ENCODE measurements at places on chromosomes 13 and 19. TPM values are rescaled to one million over a fixed set of nuclear protein-coding genes. Genes with fewer than 3 reads are reported as not detected.

DNA sequence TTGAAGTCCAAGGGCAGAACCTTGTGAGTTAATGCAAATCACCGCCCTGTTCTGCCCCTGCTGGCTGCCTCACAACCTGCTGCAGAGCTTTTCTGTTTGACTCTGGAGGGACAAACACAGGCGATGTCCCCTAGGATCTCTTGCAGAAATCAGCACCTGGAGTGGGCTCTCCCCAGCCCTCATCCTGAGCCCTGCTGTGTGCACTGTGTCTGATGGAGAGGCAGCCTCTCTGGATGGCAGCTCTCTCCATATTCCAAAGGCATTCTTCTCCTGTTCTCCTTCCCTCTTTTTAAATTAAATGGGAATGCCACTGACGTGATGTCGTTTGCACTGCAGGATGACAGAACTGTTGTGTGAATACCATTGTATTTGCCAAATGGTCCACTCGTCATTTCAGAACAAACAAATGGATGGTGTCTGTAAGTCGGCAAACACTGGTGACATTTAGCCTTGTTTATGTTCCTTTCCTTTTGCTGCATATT lies 184.1 kb downstream of the ZNF536 start:
- DNase-seq = no peak

GRCh38 chr19:1671716-1672037 lies 19.3 kb upstream of the TCF3 start:
- DNase-seq = no peak

DNA sequence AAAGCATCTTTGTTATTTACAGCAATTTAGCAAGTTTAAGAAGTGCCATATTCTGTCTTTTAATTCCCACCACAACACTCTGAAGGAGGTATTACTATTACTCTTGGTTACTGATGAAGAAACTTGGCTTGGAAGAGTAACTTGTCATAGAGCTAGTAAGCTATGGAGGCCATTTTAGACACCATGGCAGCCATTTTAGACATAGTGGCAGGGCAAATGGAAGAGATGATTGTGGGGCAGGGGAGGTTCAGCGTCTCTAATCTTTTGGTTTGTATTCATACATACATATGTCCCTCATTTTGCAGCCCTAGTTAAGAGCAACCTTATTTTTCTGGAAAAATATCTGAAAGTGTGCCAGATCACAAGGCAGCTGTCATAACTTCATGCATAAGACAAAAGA lies 82.6 kb upstream of the SOX1 start:
- DNase-seq = no peak

DNA sequence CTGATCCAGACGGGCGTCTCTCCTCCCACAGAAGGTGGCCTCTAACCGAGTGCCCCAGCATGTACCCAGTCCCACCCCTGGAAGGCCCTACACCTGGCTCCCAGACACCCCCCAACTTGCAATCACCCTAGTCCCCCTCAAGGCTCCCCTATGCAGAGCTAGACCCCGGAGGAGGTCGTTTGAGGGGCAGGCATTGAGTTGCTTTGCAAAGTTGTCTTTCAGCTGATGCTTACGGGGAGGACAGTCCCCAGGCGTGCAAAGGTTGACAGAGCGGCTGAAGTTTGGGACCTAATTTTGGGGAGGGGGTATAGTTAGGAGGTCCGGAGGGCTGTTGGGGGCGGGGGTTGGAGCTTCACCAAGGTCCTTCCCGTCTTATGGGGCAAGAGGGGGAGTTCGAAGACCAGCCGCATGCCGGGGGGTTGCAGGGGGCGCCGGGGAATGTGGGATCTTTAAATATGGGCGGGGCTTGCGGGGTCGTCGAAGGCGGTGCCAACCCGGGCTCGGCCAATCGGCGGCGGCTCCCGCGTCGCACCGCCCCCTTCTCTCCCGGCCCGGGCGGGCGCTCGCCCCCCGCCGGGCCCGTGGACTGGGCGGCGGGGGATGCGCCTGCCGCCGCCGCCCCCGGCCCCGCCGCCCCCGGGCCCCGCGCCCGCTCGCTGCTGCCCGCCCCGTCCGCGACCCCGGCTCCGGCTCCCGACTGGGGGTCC lies at the start of gene KCNN1:
TSS of gene KCNN1 (plus strand) at position 558 of the 707 bp plus-strand sequence. CDS start 6,782 bp downstream, outside the sequence.
- no peak for DNase-seq

GRCh38 chr13:78836238-78836784 lies 177.4 kb upstream of the OBI1 start:
- no peak for DNase-seq

The RXFP2 gene
- total RNA-seq = not detected

The PHF11 gene
- total RNA-seq = 59.8 TPM

GRCh38 chr19:50430888-50431342 lies 1.8 kb upstream of the MYBPC2 start:
- no peak for DNase-seq

The CYP2A7 gene
- 0.68 TPM for total RNA-seq

The PCDH17 gene
- 40.9 TPM for total RNA-seq

GRCh38 chr19:58429745-58430144 lies 10.2 kb downstream of the ZNF132 start:
- DNase-seq = no peak

All from lower lobe of right lung (tissue), 2 donors.